ENCODE measurements at places on chromosomes 2 and 18.

DNA sequence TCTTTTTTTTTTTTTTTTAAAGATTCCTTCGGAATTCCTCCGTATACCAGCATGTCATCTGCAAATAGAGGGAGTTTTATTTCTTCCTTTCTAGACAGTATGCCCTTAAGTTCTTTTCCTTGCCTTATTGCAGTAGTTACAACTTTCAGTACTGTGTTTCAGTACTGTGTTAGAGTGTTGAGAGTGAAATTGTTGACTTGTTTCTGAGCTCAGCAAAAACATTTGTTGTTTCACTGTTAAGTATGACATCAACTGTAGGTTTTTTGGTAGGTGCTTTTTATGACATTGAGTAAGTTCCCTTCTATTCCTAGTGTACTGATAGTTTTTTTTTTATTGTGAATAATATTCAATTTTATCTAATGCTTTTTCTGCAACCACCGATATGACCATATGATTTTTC, 43.9 kb downstream of the ACVR2A start:
- DNase-seq = no peak

DNA sequence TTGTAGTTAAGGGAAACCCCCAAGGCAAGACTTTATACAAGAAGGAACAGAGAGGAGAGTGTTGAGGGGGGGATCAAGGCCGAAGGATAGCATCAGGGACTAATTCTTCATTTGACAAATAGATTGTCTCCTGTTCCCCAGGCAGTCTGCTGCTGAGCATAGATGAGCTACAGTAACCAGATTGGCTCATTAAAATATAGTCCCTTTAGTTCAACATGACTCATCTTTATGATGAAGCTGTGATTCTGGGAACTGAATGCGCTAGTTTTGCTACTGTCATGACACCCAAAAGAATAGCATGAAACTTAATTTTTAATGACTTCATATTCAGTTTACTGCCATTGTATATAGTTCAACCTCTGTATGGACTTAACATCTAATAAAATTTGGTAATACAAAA, 35.5 kb downstream of the TMEFF2 start:
- no peak for DNase-seq

- peak; percentile 10 for DNase-seq
Observed at GRCh38 chr2:208827549-208828221, 421.1 kb downstream of the PTH2R start.

DNA sequence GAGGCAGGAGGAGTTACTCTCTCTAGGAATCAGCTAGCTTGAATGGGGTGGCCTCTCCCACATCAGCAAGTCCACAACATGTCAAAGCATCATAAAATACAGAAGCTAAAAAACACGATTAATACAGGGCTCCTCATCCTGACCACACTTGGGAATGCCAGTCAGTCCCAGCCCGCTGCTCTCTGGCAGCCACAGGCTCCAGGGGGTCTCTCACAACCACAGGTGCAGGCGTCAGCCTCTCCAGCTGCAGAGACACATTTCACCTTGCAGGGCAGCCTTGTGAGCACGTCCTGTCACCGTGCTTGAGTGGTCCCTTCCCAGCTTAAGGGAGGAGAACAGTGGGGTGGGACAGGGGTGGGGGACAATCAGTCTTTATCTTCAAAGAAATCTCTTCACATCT, 137.4 kb upstream of the SH3BP4 start:
- DNase-seq = no peak

DNA sequence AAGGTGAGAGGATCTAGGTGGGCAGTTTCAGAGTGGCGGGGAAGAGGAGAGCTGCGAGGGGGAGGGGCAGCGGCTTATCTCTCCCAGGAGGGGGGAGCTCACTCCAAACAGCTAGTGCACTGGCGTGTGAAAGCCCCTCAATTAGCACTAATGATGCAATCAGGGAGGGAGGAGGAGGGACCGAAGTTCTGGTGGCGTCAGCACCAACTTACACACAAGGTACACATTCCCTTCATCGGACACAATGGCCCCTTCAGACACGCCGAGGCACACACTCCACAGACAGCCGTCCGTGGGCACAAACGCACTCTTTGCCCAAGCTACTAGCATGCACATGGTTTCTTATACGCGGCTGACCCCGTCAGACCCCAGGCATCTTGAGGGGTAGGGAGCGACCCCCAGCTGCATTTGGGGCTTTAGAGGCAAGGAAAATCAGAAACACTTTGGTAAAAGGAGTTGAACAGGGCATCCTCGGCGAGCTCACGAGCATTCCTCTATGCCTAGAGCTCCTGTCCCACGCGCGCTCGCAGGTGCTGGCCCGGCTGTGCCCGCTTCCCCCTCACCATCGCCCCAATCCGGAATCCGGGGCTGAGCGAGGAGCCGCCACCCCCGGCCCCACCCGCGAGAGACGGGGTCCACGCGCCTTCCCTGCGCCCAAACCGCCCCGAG, 868 bp upstream of the PKDCC start:
- DNase-seq = peak; percentile 13

DNA sequence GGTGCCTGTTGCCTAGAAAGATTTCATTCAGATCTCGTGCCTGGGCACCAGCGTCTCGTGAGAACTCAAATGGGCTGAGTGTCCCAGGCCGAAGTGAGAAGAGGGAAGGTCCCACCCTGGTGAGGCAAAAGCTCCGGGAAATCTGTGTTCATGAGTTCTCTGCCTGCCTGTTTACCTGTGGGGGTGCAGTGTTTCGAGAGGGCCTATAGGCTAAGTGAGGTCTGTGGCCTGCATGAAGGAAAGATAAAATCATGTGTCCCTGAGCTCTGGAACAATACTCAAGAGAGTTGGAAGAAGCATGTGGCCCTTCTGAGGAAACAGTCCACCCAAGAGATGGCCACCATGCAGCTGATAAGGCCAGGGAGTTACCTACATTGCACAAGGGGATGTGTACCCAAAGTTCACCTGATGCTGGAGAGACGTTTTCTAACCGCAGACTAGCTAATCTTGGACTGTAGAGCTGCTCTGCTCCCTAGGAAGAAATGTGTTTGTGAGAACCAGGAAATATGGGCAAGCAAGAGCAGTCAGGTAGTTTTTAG, 63.5 kb upstream of the ST3GAL5 start:
- DNase-seq = peak; percentile 18

Data from hematopoietic multipotent progenitor cell treated with erythropoietin and hydrocortisone succinate and interleukin-3 and kit ligand, for 4 days (in vitro differentiated cells).